ENCODE measurements at places on chromosomes 3 and 15. TPM values are rescaled to one million over a fixed set of nuclear protein-coding genes. Genes with fewer than 3 reads are reported as not detected.

Gene HRH1
- total RNA-seq: 19.3 TPM

Gene SATB1
- 41.4 TPM for total RNA-seq

Gene RHOV
- 1.7 TPM for total RNA-seq

Gene UCN2
- total RNA-seq: not detected

Gene GOLGA6L7
- total RNA-seq: not detected

Gene SNTN
- 0.59 TPM for total RNA-seq

Gene SPATA12
- not detected for total RNA-seq

Gene POPDC2
- 0.89 TPM for total RNA-seq

Gene FAM81A
- 19.4 TPM for total RNA-seq

Gene HCN4
- total RNA-seq: 1.2 TPM

Gene LMAN1L
- total RNA-seq: 0.11 TPM

Gene TIPIN
- 17.7 TPM for total RNA-seq

Gene CGNL1
- total RNA-seq: 14.5 TPM

Gene CLDN16
- total RNA-seq: 0.50 TPM

Measured in spinal cord (tissue), 10 donors.